ENCODE measurements at places on chromosomes 1 and 21.

GRCh38 chr1:165069829-165070228 lies 286.7 kb downstream of the LMX1A start:
- DNase-seq, result no peak

- no peak for DNase-seq
These were observed 37.4 kb downstream of the RASSF5 start for GRCh38 chr1:206544562-206545257.

DNA sequence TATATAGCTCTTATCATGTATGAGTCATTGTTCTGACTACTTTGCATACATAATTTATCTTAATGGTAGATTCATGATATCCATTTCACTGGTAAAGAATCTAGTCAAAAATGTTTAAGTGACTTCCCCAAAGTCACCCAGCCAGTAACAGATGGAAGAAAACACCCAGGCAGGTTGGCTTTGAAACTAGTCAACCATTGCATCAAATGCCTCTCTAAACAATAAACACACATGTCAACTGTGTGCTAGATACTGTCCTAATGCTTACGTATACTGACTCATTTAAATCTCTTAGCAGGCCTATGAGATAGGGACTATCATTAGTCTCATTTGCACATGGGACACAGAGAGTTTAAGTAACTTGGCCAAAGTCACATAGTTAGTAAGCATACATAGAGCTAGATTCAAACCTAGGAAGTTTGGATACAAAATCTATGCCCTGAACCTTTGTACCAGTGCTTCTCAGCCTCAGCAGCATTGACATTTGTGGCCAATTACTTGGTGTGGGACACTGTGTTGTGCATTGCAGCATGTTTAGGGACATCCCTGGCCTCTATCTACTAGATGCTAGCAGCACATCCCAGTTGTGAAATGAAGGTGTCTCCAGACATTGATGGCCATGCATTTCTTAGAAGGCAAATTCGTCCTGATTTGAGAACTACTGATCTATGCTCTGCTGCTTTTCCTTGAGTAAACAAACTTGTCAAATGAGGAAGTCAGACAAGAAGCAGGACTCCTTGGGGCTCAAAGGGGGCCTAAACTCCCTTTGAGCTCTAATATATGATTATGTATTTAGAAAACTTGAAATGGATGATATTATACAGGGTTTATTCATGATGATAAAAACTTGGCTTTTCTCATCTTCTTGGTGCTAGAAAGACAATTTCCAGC lies 316.3 kb downstream of the KCNH1 start:
- no peak for DNase-seq

DNA sequence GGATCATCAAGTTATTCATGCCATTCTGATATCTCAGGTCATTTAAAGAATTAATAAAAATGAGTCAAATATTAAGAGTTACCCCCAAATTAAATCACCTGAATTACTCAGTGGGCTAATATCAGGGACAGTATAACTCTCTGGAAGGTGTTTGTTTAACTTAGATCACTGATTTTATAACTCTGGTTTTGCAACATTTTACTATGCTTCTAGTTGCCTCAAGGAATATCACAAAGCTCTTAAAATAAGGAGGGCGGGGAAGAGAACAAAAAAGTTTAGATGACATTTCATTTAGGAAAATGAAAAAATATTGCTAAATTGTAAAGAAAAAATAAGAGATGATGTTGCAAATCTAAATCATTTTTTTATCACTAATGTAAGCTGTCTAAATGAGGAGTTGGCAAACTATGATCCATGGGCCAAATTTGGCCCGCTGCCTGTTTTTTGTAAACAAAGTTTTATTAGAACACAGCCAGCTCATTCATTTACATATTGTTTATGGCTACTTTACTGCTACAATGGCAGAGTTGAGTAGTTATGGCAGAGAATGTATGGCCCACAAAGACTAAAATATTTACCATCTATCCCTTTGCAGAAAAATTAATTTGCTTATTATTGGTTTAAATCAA lies 31.9 kb upstream of the SLC19A2 start:
- DNase-seq, result no peak

GRCh38 chr1:206114692-206115640 lies 2.2 kb downstream of the AVPR1B start:
- no peak for DNase-seq

GRCh38 chr1:6673816-6674398 lies 27.7 kb downstream of the DNAJC11 start:
- no peak for DNase-seq

GRCh38 chr1:92968138-92969032 lies 7.1 kb upstream of the DIPK1A start:
- no peak for DNase-seq

DNA sequence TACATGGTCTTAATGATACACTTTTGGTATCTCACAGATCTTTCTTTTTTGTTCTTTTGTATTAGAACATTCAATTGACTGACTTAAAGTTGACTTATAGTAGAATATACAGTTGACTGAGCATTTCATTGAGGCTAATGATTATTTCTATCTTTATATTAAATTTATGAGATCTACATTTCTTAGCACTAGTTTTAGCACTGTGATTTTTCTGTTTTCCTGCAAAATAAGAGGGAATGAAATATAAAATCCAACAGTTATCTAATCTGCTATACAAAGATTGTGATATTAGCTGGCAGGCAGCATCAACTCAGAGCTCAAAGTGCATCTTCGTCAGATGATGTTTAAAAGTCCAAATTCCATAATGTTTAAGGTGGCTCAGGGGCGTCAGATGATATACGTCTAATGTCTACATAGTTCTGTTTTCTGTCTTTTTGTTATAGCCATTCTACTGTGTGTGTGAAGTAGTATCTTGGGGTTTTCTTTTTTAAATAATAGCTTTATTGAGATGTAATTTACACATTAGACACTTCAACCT lies 85.4 kb downstream of the ATG4C start:
- no peak for DNase-seq

- peak; percentile 63 for DNase-seq
These were observed 5.8 kb downstream of the VWA1 start for GRCh38 chr1:1441002-1441888.

GRCh38 chr1:87760155-87760554 lies 431.5 kb downstream of the LMO4 start:
- no peak for DNase-seq

DNA sequence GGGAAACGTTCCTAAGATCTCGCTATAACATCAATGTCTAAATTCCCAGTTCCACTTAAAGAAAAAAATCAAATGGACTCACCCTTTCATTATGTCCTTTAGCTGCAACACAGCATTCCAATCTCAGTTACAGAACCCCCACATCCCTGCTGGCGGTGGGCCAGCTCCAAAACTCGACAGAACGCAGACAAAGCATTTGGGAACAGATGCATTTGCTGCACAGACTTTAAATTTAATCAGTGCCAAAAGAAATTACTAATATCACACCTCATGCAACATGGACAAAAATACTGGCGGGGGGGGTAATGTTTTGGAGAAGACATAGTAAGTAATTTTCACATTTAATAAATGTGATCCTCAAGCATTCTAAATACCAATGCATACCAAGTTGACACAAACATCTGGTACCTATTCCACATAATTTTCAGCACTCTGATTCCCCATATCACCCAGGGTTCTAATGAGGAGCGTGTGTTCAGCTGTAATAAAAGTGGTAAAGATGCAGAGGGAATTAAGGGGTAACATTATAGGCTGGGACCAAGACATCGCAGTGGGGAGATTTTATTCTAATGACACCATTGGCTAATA lies 79.7 kb downstream of the TGFBR3 start:
- no peak for DNase-seq

DNA sequence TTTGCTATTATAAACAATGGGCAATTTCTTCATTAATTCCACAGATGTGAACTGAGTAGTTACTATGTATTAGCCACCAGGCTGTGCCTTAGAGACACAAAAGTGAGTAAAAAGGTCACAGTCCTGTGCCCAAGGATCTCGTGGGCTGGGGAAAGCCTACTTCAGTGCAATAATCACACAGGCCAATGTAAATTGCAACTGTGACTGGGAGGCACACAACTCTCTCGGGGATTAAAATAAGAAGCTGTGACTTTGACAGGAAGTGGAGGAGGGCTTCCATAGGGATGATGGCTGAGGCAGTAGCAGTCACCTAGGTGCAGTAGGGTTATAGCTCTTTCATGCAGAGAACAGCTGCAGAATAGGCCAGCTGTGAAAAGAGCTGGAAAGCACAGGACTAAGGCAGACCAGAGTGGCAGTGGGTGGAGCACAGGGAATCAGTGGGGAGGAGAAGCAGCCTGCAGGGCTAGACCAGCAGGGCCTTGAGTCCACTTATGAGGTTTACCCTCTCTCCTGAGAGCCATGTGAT lies 121.9 kb downstream of the MAB21L3 start:
- DNase-seq, result no peak

- no peak for DNase-seq
These were observed 291.0 kb downstream of the ADGRL2 start for GRCh38 chr1:82091729-82092128.

- no peak for DNase-seq
These were observed 132.7 kb downstream of the DMRTB1 start for GRCh38 chr1:53591924-53592323.
